ENCODE measurements at places on chromosomes 11 and 22.

DNA sequence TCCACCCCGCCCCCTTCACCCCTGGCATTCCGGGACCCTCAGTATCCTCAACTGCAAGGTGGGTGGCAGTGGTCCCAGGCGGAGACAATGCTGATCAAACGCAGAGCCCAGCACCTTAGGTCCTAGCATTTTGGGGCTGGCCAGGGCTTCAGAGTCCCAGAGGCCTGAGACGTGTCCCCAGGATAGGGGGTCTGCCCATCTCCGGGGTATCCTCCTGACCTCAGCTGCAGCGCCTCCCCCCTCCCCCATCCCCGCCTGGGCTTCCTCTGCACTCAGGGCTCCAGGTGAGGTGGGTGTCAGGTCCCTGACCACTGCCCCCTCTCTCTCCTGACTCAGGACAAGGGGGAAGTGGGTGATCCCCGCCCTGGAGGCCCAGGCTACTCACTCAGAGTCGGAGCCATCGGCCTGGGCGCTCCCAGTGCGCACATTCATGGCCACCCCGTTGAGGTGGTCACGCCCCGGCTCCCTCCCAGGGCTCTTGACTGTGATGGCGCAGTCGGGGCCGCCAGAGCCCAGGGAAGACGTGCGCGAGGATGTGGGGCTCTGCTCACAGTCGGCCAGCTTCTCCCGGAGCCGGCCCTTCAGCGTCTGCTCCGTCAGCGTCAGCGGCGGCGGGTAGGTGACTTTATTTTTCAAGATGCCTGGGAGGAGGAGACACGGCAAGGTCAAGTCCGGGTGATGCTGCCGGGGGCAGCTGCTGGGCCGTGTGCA lies 28.3 kb downstream of the TRMU start:
- H3K4me1 ChIP-seq = no peaks in the 10 kb centered on the region
- no peak for DNase-seq
- no peaks in the 10 kb centered on the region for H3K27me3 ChIP-seq
- H3K27ac ChIP-seq = no peak overlapping the region
- peaks cover 16% of the 10 kb centered on the region for H3K36me3 ChIP-seq

GRCh38 chr11:31326470-31327148 lies 42.9 kb downstream of the DCDC1 start:
- H3K4me1 ChIP-seq = no peaks in the 10 kb centered on the region
- H3K4me3 ChIP-seq = no peak overlapping the region
- DNase-seq = no peak
- no peaks in the 10 kb centered on the region for H3K36me3 ChIP-seq

GRCh38 chr11:95398437-95399112 lies 167.6 kb upstream of the SESN3 start:
- no peaks in the 10 kb centered on the region for H3K36me3 ChIP-seq
- no peaks in the 10 kb centered on the region for H3K4me1 ChIP-seq
- no peak overlapping the region for H3K27ac ChIP-seq
- DNase-seq = no peak

DNA sequence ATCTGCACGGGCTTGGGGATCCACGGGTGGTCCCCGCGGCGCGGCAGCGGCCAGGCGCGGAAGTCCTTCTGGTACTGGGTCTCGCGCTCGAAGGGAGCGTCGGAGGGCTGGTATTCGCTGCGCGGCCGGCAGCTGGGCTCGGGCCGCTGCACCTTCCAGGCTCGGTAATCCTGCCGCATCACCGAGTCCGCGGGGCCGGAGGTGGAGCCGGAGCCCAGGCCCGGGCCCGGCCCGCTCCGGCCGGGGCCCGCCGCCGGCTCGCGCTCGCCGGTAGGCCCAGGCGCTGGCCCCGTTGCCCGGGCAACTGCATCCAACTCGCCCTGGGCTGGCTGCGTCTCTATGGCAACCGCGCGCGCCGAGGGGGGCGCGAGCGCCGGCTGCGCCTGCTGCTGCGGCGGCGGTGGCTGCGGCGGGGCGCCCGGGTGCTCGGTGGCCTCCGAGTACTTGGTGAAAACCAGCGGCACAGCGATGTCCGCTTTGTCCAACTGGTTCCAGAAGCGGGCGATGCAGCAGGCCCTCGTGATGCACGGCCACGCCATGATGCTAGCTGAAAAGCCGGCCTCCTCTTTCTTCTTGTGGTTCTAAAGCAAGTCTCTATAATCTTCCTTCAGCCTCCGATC lies 897 bp downstream of the MAP6 start:
- peak; percentile 5 for DNase-seq
- H3K4me3 ChIP-seq = peak overlapping the region; percentile 41
- no peaks in the 10 kb centered on the region for H3K4me1 ChIP-seq
- no peaks in the 10 kb centered on the region for H3K36me3 ChIP-seq
- H3K27ac ChIP-seq = no peak overlapping the region
- peaks cover 41% of the 10 kb centered on the region for H3K27me3 ChIP-seq

GRCh38 chr11:35215945-35216344 lies 77.0 kb downstream of the CD44 start:
- no peak overlapping the region for H3K27ac ChIP-seq
- peaks cover 28% of the 10 kb centered on the region for H3K4me1 ChIP-seq
- H3K36me3 ChIP-seq = no peaks in the 10 kb centered on the region

GRCh38 chr11:110153474-110153873 lies 60.3 kb downstream of the ZC3H12C start:
- H3K4me1 ChIP-seq = no peaks in the 10 kb centered on the region
- H3K27ac ChIP-seq = no peak overlapping the region
- H3K27me3 ChIP-seq = no peaks in the 10 kb centered on the region
- no peak overlapping the region for H3K4me3 ChIP-seq
- DNase-seq = no peak

- H3K4me3 ChIP-seq = no peak overlapping the region
- H3K36me3 ChIP-seq = no peaks in the 10 kb centered on the region
- H3K4me1 ChIP-seq = peaks cover 28% of the 10 kb centered on the region
- no peaks in the 10 kb centered on the region for H3K27me3 ChIP-seq
- peak overlapping the region; percentile 87 for H3K27ac ChIP-seq
Measured at GRCh38 chr11:9692691-9693090, 28.8 kb downstream of the SWAP70 start.

GRCh38 chr11:127496165-127496564 lies 495.6 kb upstream of the KIRREL3 start:
- H3K27me3 ChIP-seq = no peaks in the 10 kb centered on the region
- H3K27ac ChIP-seq = no peak overlapping the region
- H3K4me1 ChIP-seq = no peaks in the 10 kb centered on the region
- H3K36me3 ChIP-seq = no peaks in the 10 kb centered on the region
- no peak overlapping the region for H3K4me3 ChIP-seq

- no peaks in the 10 kb centered on the region for H3K27me3 ChIP-seq
- peak overlapping the region; percentile 14 for H3K27ac ChIP-seq
- no peaks in the 10 kb centered on the region for H3K4me1 ChIP-seq
- no peak for DNase-seq
Measured at GRCh38 chr11:95282291-95282751, 51.3 kb upstream of the SESN3 start.

DNA sequence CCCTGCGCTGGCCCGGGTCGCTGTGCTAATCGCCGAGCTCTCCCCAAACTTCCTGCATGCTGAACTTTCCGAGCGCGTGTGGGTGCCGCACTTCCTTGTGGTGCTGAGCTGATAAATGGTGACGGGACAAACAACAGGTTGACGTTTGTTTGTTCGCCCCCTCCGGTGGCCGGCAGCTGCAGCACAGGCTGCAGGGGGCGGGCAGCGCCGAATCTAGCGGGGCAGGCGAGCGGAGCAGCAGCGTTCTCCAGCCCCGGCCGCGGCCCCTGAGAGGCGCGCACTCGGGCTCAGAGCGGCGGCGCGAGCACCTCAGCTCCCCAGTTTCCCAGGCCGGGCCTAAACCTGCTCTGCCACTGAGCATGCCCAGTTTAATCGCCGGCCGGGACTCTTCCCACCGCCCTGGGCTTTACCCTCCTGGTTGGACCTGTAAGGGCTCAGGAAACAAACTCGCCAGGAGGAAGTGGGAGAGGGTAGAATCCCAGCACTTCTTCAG lies at the start of gene PDGFD:
Gene PDGFD, minus strand, starts transcription at position 120 of the 493 bp plus-strand sequence.
- peak; percentile 28 for DNase-seq
- H3K4me1 ChIP-seq = peaks cover 14% of the 10 kb centered on the region
- H3K27ac ChIP-seq = peak within 1 kb of the TSS; percentile 13

DNA sequence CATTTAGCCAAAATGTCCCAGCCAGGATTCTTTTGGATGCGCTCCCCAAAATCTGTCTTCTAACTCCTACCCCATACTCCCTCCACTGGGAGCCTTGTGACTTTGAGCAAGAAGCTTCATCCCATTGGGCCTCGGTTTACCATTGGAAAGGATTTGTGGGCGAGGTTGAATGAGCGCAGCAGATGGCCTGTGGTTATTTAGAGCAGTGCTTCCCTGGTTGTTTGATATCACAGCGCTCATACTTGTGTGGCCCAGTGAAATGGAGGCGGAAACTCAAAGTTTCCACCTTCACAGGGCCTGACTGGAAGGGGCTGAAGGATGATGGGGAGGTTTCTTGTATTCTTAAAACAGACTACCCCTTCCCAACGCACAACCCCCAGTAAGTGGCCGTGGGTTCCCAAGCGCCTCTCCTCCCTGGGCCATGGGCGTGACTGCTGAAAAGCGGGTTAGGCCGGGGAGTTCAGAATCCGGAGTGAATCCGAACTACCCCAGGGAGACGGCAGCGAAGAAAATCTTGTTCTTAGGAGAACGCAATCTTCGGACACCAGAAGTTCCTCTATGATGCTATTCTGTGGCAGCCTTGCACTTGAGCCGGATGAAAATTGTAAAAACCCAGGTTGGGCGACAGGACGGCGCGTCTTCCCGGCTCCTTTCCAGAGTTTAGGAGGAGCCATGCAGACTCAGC lies 1.2 kb upstream of the ATF4 start:
- no peak for DNase-seq
- peak overlapping the region; percentile 86 for H3K4me3 ChIP-seq

GRCh38 chr22:33565580-33565995 lies 354.7 kb downstream of the LARGE1 start:
- no peaks in the 10 kb centered on the region for H3K36me3 ChIP-seq
- H3K27ac ChIP-seq = no peak overlapping the region

- no peak overlapping the region for H3K27ac ChIP-seq
- H3K4me3 ChIP-seq = no peak overlapping the region
- no peaks in the 10 kb centered on the region for H3K4me1 ChIP-seq
- no peaks in the 10 kb centered on the region for H3K36me3 ChIP-seq
- DNase-seq = no peak
- no peaks in the 10 kb centered on the region for H3K27me3 ChIP-seq
Measured at GRCh38 chr22:26952451-26953011, 295.1 kb downstream of the MIAT start.

- H3K27ac ChIP-seq = no peak overlapping the region
- no peaks in the 10 kb centered on the region for H3K27me3 ChIP-seq
- DNase-seq = no peak
- no peaks in the 10 kb centered on the region for H3K36me3 ChIP-seq
- no peaks in the 10 kb centered on the region for H3K4me1 ChIP-seq
- H3K4me3 ChIP-seq = no peak overlapping the region
Measured at GRCh38 chr11:127559978-127560377, 559.4 kb upstream of the KIRREL3 start.

GRCh38 chr11:82321206-82321605 lies 412.5 kb downstream of the FAM181B start:
- H3K4me3 ChIP-seq = no peak overlapping the region
- H3K27ac ChIP-seq = no peak overlapping the region
- no peaks in the 10 kb centered on the region for H3K27me3 ChIP-seq
- H3K4me1 ChIP-seq = no peaks in the 10 kb centered on the region

DNA sequence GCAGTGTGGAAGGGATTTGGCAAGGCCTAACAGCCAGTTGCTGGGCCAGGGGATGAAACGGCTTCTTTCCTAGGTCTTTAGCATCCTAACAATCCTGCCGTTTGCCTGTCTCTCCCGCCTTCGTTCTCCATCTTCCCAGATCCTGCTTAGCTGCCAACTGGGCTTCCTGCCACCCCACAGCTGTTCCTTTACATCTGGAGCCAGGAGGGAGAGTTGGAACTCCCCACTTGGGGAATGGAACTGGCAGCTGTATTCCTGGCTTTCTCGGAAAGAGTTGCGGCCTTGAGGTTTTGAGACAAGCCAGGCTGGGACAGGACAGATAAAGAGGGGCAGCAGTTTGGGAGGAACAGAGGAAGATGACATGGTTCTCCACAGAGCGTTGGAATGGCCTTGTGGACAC lies 59.6 kb downstream of the ST3GAL4 start:
- H3K4me1 ChIP-seq = peaks cover 49% of the 10 kb centered on the region
- no peak overlapping the region for H3K4me3 ChIP-seq
- peak; percentile 94 for DNase-seq
- peak overlapping the region; percentile 85 for H3K27ac ChIP-seq

DNA sequence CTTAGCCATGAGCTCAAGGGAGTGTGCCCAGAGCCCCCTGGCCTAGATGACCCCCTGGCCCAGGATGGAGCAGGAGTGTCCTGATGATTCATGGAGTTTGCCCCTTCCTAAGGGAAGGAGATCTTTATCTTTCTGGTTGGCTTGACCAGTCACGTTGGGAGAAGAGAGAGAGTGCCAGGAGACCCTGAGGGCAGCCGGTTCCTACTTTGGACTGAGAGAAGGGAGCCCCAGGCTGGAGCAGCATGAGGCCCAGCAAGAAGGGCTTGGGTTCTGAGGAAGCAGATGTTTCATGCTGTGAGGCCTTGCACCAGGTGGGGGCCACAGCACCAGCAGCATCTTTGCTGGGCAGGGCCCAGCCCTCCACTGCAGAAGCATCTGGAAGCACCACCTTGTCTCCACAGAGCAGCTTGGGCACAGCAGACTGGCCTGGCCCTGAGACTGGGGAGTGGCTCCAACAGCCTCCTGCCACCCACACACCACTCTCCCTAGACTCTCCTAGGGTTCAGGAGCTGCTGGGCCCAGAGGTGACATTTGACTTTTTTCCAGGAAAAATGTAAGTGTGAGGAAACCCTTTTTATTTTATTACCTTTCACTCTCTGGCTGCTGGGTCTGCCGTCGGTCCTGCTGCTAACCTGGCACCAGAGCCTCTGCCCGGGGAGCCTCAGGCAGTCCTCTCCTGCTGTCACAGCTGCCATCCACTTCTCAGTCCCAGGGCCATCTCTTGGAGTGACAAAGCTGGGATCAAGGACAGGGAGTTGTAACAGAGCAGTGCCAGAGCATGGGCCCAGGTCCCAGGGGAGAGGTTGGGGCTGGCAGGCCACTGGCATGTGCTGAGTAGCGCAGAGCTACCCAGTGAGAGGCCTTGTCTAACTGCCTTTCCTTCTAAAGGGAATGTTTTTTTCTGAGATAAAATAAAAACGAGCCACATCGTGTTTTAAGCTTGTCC lies 14.3 kb downstream of the ADORA2A start:
- H3K27ac ChIP-seq = no peak overlapping the region
- DNase-seq = no peak
- no peaks in the 10 kb centered on the region for H3K4me1 ChIP-seq
- H3K27me3 ChIP-seq = no peaks in the 10 kb centered on the region
- H3K36me3 ChIP-seq = no peaks in the 10 kb centered on the region

Measured in tibial nerve (tissue), 4 donors.